ENCODE measurements at places on chromosomes 6 and 20.

DNA sequence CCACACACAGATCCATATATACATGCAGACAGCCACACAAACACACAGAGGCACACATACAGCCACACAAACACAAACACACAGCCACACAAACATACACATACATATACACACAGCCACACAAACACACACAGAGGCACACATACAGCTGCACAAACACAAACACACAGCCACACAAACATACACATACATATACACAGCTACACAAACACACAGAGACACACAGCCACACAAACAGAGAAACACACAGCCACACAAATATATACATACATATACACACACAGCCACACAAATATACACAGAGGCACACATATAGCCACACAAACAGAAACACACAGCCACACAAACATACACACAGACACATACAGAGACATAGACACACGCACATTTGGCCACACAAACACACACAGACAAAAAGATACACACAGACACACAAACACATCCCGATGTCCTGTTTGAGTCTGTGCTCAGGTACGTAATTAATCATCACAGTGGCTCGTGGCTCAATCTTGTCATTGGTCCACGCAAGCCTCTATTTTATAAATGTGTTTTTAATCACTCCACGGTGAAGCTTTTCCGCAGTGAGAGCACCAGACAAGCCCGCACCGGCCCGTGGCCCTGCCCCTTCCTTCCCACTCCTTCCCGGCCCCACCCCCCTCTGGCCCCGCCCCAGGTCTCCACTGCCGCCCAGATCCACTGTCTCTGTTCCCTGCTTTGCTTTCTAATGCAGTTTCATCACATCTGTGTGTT is 135.3 kb downstream of the CDH4 start:
- no peak for DNase-seq
- no peak overlapping the region for H3K27ac ChIP-seq
- H3K4me3 ChIP-seq, result no peak overlapping the region
- H3K27me3 ChIP-seq, result no peaks in the 10 kb centered on the region

DNA sequence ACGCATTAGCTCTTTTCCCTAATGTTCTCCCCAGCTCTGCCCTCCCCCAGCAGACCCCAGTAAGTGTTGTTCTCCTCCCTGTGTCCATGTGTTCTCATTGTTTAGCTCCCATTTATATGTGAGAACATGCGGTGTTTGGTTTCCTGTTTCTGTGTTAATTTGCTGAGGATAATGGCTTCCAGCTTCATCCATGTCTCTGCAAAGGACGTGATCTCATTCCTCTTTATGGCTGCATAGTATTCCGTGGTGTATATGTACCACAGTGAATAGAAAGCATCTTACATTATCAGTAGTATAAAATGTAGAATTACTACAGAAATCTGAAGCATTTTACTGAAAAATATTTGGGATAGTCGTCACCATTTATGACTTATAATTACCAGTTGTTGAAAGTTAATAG is 21.8 kb downstream of the HLA-DRA start:
- no peaks in the 10 kb centered on the region for H3K27me3 ChIP-seq
- no peaks in the 10 kb centered on the region for H3K36me3 ChIP-seq
- DNase-seq, result no peak
- no peak overlapping the region for H3K27ac ChIP-seq
- no peak overlapping the region for H3K4me3 ChIP-seq

- H3K27me3 ChIP-seq, result no peaks in the 10 kb centered on the region
- H3K4me3 ChIP-seq, result no peak overlapping the region
- H3K4me1 ChIP-seq, result peaks cover 52% of the 10 kb centered on the region
Observed at GRCh38 chr6:118895859-118896258, 1.9 kb downstream of the ASF1A start.

DNA sequence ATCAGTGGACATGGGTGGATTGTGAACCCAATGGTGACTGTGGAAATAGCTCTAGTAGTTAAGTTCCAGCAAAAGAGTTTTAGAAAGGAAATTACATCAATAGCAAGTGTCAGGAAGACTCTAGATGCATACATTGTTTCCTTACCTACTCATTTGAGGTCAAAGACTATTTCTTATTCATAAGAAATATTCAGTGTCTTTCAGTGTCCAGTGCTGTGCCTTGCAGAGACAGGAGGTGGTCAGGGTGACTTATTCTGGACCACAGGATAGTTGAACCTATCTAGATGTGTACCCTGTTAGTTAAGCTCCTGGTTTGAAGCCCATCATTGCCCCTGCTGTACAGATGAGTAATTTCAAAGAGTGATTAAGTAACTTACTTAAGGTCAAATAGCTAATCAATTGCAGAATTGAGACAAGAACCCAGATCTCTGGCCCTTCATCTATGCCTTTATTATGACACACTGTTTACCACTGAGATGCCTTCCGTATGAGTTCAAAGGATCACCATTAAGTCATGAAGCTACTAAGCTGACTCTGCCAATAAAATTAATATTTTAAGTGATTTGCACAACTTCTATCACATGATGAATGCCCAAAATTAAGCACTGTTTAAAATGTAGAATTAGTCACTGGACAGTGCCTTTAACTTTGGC is 136.1 kb downstream of the PDSS2 start:
- DNase-seq, result no peak
- H3K4me3 ChIP-seq, result no peak overlapping the region
- no peak overlapping the region for H3K27ac ChIP-seq
- H3K36me3 ChIP-seq, result no peaks in the 10 kb centered on the region
- peaks cover 1% of the 10 kb centered on the region for H3K4me1 ChIP-seq

DNA sequence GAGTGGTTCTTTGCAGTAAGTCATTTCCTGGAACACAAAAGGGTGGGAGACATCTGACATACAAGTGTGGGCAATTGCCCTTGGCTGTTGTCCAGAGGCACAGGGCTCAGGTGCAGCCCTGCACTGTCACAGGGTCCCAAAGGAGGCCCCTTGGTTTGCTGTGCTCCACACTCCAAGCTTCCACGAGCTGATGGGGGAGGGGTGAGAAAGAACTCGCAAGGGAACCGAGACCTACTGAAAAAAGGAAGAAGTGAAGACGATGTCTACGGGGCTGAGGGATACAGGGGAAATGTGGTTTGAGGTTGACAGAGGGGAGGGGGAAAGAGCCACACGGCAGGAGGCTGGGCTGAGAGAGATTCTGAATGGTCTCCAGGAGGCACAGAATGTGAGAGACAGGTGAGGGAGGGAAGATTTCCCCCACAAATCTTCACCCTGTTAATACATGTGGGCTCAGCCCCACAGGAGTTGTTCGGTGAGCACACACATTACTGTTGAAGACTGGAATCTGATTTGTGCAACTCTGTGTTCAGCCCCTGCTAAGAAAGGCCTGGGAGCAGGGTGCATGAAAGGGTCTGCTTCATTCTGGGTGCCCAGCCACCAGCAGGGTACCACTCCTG is 123.4 kb downstream of the LY86 start:
- H3K4me3 ChIP-seq, result no peak overlapping the region
- no peaks in the 10 kb centered on the region for H3K36me3 ChIP-seq
- H3K4me1 ChIP-seq, result peaks cover 23% of the 10 kb centered on the region

DNA sequence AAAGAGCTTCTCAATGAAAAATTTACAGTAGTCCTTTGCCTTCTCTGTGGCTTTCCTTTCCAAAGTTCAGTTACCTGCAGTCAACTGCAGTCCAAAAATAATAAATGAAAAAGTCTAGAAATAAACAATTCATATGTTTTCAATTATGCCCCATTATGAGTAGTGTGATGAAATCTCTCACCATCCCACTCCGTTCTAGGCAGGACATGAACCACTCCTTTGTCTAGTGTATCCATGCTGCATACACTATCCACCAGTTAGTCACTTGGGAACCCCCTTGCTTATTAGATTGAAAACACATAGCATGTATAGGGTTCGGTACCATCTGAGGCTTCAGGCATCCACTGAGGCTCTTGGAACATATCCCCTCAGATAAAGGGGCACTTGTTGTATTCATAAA is 80.6 kb upstream of the EYA4 start:
- H3K36me3 ChIP-seq, result no peaks in the 10 kb centered on the region
- no peak overlapping the region for H3K27ac ChIP-seq
- DNase-seq, result no peak
- H3K27me3 ChIP-seq, result no peaks in the 10 kb centered on the region
- no peaks in the 10 kb centered on the region for H3K4me1 ChIP-seq

DNA sequence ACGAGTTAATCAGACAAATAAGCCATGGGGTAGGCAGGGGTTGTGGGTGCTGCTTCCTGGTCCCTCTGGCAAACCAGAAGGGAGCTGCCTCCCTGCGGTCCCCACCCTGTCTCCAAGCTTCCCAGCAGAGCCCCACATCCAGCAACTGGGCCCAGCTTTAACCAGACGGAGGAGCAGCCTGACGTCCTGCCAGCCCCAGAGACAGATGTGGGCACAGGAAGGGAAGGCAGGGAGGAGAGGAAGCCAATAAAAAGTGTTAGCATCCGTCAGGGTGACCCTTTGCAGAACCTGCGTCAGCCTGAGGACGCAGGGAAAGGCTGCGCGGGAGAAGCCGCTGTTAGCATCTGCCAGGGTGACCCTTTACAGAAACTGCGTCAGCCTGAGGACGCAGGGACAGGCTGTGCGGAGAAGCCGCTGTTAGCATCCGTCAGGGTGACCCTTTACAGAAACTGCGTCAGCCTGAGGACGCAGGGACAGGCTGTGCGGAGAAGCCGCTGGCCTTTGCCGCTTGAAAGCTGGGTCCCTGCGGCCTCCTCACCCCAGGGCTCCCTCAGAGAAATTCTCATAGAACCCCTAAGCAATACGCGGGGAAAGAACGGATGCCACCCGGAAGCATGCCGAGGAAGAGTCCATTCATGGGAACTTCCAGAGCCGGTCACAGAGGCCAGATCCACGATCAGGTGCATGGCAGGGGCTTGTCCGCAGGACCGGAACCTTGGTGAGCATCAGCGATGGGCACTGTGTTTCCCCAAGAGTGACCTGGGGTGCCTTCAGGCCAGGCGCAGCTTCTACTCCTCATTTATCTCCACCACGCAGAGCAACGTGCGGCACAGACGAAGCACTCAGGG is 15.9 kb downstream of the DLL1 start:
- H3K4me1 ChIP-seq, result peaks cover 6% of the 10 kb centered on the region
- DNase-seq, result no peak
- no peak overlapping the region for H3K27ac ChIP-seq
- no peaks in the 10 kb centered on the region for H3K36me3 ChIP-seq

DNA sequence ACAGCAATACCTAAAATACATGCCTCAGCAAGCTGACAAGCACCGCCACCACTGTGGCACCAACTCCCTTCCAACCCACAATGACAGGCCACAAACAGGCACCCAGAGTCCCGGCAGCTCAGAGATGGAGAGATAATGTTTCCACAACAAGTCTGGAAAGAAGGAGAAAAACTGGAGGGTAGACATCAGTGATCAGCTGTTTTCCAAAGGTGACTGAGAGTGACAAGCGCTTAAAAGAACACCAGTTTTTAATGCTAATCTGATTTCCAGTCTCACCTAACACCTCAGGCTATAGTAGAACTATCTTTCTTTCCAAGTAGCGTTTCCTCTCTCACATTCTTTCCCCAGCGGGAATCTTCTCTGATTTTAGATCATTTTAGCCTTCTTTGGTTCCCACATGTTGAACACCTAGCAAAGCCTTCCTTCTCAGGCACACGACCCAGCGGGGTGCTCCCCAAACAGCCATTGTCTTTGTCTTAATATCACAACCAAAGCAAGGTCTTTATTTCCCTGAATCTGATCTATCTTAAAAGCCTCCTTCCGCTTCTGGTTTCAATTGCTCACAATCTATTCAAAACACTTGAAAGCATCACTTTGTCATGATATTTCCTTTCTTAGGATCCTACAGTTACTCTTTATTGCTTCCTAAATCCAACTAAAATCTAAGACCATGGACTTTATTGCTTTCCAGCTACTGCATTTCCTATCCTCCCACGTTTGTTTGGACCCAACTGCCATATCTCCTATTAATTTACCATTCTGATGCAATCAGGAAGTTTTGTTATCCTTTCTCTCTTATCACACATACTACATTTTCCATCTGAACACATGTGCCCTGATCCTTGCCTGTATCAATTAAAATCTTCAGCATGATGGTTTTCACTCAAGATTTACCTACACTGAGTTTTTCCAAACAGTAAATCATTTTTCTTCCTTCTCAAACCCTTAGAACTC is 282.7 kb downstream of the ADGB start:
- no peak overlapping the region for H3K27ac ChIP-seq
- no peak overlapping the region for H3K4me3 ChIP-seq
- no peaks in the 10 kb centered on the region for H3K27me3 ChIP-seq

- no peaks in the 10 kb centered on the region for H3K27me3 ChIP-seq
- H3K4me1 ChIP-seq, result no peaks in the 10 kb centered on the region
- H3K27ac ChIP-seq, result no peak within 1 kb of the TSS
- no peaks in the 10 kb centered on the region for H3K36me3 ChIP-seq
Observed at GRCh38 chr6:49499623-49500022, at the start of gene GLYATL3. Gene GLYATL3, plus strand, starts transcription at chr6:49499923. Its CDS starts 12,068 bp downstream, at chr6:49511991.

DNA sequence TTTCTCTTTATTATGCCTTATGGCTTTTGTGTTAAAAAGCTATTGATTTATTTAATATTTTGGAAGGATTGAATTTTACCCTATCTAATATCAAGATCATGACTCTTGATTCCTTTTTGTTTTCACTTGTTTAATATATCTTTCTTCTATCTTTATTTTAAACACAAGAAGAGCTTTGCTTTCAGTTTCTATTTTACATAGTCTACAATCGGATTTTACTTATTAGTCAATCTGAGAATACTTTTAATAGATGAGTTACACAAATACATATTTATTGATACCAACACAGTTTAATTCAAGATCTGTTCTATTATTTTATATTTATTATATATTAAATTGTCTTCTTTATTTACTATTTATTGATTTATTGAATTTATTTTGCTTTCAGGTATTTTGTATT is 218.8 kb downstream of the ESR1 start:
- H3K27ac ChIP-seq, result no peak overlapping the region
- H3K4me1 ChIP-seq, result no peaks in the 10 kb centered on the region
- no peaks in the 10 kb centered on the region for H3K36me3 ChIP-seq
- no peaks in the 10 kb centered on the region for H3K27me3 ChIP-seq
- no peak overlapping the region for H3K4me3 ChIP-seq

DNA sequence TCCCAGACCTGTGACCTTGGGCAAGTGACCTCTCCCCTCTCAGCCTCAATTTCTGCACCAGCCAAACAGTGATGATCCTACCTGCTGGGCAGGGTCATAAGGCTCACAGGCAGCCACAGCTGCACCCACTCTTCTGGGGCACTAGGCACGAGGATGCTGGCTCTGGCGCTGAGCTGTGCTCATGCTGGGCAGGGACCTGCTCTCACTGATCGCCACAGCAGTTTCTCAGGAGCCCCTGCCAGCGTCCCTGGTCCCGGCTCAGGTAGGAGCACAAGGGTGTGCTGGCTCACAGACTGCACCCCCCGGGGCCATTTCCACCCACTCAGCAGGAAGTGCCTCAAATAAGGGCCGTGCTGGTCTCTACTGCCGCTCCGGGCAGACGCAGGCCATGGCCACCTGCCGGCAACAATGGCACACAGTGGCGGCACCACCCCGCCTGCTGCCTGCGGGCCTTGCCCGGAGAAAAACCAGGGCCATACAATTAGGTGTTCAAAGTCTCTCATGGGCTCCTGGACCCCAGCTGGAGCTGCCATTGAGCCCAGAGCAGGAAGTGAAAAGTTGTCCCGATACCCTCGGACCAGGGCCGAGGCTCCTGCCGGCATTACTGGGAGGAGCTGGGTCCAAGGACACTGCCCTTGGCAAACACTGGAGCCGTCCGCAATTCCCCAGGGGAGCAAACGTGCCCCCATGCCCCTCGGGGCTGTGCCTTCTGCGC is 4.6 kb upstream of the CABLES2 start:
- no peak overlapping the region for H3K27ac ChIP-seq
- H3K4me3 ChIP-seq, result no peak overlapping the region
- H3K27me3 ChIP-seq, result no peaks in the 10 kb centered on the region
- peaks cover 18% of the 10 kb centered on the region for H3K4me1 ChIP-seq

- no peak overlapping the region for H3K4me3 ChIP-seq
- no peak overlapping the region for H3K27ac ChIP-seq
- no peaks in the 10 kb centered on the region for H3K36me3 ChIP-seq
- no peaks in the 10 kb centered on the region for H3K4me1 ChIP-seq
- DNase-seq, result no peak
Observed at GRCh38 chr6:130624046-130624445, 203.2 kb upstream of the SMLR1 start.
